CD4-positive, alpha-beta T cell treated with Interleukin-6 at 100 ng/mL for 8 hours (primary cell): ENCODE measurements at places on chromosomes 2 and 18.

GRCh38 chr2:217849154-217849975 is 153.4 kb downstream of the TNS1 start:
- no peak for DNase-seq

- DNase-seq, result no peak
Observed at GRCh38 chr18:70411876-70412435, 123.1 kb downstream of the SOCS6 start.

DNA sequence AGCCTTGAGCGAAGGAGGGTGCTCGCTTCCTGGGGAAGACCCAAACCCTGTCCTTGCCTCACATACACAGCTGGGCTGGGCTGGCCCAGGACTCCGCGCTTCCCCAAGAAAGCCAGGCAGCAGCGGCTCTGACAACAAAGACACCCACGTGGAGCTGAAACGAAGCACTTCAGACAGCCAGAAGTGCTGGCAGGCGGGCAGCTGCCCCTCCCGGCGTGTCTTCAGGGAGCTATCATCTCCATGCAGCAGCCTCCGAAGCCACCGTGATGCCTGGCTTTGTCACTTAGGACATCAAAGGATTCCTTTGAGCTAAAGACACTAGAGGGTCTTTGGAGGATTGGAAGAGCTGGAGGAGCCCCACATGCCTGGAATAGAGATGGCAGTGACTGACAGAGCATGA is 35.2 kb downstream of the C1QL2 start:
- no peak for DNase-seq

DNA sequence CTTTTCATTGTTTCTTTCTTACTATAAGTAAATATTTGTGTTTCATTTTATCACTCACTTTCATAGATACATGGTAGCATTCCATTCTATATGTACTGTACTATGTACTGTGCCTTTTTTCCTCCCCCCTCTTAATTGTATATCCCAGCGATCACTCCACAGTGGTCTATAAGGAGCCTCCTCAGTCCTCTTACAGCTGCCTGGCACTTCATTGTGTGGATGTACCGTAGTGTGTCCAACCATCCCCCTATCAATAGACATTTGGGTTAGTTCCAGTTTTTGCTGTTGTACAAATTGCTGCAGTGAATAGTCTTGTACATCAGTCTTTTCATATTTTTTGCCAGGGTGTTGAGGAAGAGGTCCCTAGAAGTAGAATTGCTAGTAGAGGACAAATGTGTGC is 21.4 kb upstream of the DRC1 start:
- no peak for DNase-seq

GRCh38 chr2:219426068-219426443 is 7.9 kb downstream of the DES start:
- DNase-seq, result no peak

DNA sequence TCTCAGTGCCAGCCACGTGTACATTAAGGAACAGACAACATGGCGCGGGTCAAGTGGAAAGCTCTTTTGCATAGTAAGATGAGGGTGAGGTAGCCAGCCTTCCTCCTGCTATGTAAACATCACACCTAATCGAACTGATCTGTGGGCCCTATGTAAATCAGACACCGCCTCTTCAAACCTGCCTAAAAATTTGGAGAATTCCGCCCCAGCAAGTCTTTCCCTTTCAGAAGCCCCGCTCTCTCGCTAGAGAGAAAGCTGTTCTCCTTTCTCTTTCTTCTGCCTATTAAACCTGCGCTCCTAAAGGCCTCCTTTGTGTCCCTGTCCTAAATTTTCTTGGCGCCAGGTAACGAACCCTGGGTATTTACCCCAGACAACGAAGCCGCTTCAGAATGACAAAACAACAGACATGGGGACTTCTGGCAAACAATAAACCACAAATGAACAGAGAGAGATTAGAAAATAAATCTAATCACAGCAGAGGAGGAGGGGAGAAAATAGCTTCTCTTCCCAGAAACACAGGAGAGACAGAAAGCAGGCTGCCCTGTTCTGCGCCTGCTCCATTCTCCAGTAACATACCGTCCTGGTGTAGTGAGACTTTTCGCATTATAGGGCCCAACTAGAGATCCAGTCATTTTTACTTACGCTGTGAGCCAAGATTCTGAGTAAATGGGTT is 31.9 kb upstream of the CYP1B1 start:
- DNase-seq, result no peak

DNA sequence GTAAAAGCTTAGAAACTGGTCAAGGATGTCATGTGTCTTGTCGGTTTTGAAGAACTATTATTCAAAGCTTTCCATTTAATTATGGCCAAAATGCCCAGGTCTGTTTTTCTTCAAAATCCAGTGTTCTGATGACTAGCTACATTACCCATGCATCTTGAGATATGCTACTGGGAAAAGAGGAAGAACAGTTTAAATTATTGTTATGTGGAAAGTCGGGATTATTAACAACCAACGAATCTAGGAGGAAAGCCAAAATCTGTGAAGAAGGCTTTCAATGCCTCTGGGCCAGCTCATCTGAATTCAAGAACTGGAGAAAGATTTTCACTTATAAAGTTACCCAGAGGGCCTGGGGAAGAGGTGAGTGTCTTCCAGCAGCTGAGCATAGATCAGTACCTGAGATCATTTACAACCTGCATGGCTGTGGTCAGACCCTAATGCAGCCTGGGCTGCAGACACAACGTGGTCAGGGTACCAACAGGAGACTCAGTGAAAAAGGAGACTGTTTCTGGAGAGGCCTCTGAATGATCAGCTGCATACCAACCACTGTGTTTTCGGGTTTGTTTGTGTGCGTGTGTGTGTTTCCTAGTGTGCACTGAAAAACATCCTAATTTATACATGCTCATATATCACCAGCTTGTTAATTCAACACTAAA is 308.5 kb downstream of the NRXN1 start:
- DNase-seq, result no peak

DNA sequence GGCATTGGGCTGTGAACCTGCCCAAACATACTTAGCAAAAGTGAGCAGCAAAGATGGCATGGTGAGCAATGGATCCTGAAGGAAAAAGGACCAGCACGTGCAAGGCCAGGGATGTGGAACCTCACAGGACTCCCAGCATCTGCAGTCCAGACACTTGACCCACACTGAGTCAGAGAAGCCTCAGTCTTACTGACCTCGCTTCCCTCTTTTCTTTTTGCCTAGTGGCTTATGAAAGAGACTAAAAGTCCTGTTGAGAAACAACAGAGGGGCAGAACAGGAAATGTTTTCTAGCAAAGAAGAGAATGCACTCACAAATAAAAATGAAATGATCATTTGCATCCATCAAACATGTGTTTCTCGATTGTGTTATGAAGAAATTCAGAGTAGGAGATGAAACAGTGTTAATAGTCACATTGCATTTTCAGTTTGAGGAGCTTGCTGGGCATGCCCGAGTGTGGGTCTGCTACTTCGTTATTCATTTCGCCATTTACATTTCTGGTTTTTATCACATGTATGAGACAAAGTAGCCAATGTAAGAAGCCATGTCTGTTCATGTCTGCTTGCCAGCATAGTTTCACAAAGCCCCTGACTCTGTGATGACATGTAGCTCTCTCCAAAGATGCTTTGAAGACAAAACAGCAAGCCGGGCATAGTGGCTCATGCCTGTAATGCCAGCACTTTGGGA is 118.4 kb downstream of the INO80D start:
- DNase-seq, result no peak

DNA sequence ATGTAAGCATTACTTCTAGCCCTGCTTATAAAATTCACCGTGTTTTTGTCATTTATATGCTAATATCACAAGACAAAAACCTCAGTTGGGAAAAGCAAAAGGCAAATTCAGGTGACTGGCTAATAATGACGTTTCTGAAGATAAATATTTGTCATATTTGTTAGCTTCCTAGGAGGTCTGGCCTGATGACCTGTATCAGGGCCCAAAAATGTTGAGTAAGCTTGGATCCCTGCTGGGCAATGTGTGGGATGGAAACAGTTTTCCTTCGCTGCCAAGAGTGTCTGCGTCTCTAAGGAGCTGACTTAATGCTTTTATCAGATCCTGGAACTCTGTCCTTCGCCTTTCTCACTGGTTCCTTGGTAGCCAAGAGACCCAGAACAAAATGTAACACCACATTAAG is 230.1 kb upstream of the PXDN start:
- no peak for DNase-seq

GRCh38 chr2:37287966-37288365 is 36.7 kb downstream of the PRKD3 start:
- no peak for DNase-seq

GRCh38 chr18:73479477-73479876 is 611.7 kb upstream of the NETO1 start:
- DNase-seq, result no peak

DNA sequence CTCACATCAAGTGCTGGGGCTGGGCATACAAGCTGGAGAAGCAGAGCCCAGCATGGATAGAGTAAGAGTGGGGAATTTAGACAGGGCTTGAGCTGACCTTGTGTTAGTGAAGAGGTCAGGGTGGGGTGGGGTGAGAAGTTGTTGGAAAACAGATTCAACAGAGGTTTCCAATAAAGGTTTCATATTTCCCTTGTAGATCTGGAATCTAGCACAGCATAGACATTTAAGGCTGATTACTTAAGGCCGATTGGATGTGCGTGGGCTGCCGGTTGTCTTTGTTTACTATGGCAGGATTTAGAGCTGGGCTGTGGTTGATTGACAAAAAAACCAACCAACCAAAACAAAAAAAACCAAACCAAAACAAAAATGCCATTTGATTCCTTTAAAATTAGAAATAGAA is 114.9 kb upstream of the SEC11C start:
- no peak for DNase-seq

DNA sequence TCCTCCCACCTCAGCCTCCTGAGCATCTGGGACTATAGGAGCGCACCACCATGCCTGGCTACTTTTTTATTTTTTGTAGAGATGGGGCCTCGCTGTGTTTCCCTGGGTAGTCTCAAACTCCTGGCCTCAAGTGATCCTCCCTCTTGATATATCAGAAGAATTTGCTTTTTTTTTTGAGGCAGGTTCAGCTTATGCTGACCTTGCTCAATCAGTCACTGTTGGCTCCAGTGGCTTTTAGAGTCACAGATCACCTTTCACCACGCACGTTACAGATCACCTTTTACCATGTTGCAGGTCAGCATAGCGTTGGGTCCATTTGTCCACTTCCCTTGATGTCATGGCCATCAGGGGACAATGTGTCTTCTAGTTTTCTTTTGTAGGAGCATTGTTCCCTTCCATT is 36.1 kb downstream of the DCAF17 start:
- DNase-seq, result no peak

GRCh38 chr18:64539847-64540246 is 391.0 kb upstream of the LINC00305 start:
- no peak for DNase-seq

GRCh38 chr2:118737684-118738083 is 109.8 kb downstream of the EN1 start:
- no peak for DNase-seq

DNA sequence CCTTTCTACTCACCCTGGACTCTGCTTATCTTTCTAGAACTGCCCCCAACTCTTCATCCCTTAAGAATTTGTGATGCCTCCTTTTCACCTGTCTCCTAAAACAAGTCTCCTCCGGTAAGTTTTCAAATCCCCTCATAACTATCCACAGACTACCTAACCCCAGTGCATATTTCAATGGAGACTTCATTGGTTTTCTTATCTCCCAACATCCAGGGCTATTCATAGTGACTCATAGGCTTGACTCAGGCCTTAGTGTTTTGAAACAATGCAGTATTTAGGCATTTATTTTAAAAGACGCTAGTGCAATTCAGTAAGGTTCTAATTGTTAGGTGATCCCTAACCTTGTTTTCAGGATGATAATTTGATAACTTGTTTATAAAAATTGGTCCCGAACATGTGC is 399.2 kb downstream of the CPS1 start:
- DNase-seq, result no peak

DNA sequence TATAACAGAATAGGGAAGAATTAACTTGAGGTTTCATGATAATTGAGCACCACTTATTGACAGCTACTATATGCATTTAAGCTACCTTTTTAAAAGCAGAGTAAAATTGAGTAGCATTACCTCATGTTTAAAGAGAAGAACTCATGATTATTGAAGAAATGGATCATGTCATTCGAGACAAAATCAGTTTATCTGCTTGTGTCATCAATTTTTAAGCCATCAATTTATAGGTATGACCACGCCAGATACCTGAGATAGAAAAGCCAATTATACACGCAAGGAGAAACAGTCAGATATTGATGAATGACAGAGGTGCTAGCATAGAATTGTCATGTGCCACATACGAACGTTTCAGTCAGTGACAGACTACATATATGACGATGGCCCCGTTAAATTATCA is 28.4 kb downstream of the DSG2 start:
- no peak for DNase-seq

- no peak for DNase-seq
Observed at GRCh38 chr2:152056418-152056817, 42.4 kb downstream of the CACNB4 start.

- DNase-seq, result no peak
Observed at GRCh38 chr18:22865354-22866116, 67.6 kb upstream of the RBBP8 start.

DNA sequence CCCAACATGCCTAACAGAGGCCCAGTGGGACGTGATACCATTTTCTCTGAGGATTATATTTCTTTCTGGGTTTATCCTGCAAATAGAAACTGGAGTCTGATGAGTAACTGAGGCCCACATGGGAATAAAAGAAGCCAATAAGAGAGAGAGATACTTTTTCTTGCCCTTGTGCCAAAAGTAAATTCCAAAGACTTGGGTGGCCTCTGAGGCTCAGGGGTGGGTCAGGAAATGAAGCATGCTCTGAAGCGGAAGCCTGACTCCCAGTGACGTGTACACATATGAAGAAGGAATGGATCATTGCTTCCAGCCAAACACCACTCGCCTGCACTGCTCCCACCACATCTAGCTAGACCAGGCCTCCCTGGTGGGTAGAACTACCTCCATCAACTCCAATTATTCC is 273.6 kb upstream of the NCKAP5 start:
- DNase-seq, result no peak

DNA sequence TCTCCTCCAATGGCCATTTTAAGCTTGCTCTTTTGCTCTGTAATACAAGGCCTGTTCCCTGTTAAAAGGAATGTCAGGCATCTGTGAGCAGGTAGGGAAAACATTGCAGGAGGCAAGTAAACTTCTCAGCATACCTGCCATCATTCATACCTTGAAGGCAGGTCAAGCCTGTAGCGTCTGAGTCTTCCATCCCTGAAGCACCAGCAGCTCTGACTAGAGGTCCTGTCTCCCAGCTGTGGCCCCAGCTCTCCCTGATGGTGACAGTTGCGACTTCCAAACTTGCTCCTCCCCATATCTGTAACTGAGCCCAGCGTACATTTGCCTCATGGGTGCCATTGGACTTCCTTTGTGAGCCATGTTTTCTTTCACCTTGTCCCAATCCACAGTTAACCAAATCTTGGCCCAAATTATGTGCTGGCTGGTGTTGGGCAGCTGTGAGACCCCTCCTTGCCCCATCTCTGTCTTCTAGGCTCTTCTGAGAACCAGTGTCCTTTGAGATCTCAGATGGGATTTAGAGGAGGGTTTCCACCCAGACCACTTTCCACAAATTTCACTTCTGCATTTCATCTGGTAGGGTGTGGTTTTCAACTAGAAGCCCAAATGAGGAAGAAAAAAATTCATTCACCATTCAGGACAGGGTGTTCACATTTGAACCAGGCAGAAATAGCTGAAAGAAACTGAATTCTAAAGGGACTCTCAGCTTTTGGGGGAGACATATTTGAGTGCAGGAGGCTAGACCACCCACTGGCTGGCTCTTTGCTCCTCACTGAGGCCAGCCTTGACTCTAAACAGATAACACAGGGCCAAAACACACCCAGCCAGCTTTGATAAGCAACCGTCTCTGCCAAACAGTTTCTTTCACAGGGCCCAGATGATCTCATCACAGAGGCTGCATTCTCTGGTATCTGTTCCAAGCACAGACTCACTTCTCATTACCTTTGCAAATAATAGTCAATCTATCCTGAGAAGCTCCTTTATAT is 66.4 kb upstream of the MSH2 start:
- no peak for DNase-seq
